ENCODE measurements at places on chromosomes 11 and 22.

- DNase-seq: peak; percentile 82
Measured at GRCh38 chr11:111540114-111540936, at the start of gene LAYN. Gene LAYN, plus strand, starts transcription at chr11:111540720. Its CDS starts 124 bp downstream, at chr11:111540844.

- DNase-seq: no peak
Measured at GRCh38 chr11:70799386-70799785, 401.1 kb downstream of the CTTN start.

DNA sequence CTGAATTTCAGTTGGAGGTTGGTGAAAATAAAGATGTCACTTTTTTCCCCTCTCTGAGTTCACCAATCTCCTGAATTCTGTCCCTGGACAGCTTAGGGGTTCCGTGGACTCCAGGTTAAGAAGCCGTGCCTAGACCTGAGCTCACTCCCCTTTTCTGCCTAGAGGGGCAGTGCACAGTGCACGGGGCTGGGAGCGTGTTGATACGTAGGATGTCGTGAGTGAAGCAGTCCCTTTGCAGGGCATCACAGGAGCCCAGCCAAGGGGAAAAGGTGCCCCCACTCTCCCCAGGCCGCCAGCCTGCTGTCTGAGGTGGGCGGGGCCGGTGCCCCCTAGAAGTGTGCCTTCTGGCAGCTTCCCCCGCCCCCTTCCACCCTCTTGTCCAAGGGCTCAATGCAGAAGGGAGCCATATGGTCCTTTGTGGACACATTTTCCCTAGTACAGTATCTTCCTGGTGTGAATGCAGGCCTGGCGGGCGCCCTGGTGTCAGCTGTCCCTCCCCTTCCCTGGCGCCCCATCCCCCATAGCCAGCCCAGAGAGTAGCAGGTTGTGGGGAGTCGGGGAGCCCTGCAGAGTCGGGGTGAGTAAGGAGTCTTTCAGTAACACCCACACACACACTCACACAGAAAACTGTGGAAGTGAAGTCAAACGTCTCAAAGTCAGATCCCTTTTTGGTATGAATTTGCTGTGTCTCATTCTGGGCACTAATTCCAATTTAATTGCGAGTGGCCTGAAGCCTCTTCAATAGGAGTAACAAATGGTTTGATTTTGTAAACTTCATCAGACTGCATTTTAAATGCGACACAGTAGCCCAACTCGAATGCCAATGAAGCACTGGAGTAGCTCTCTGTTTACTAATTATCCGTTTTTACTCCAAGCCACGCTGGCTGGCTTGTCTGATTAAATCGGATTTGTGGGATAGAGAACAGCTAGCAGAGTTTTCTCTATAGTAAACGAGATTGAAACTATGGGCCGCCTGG is 67.5 kb upstream of the NNMT start:
- DNase-seq: no peak

DNA sequence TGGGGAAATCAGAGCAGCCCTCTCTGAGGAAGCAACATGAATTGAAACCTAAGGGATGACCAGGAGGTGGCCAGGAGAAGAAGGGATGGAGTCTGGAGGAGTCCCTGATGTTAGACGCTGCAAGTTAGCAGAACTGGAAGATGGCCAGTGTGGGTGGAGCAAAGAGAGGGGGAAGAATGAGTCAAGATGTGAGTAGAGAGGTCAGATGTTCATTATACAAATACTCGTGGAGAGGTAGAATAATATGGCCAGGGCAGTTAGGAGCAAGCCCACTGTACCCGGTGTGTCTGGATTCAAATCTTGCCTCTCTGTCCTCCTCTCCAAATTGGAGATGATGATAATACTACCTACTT is 242.0 kb downstream of the TENM4 start:
- no peak for DNase-seq

DNA sequence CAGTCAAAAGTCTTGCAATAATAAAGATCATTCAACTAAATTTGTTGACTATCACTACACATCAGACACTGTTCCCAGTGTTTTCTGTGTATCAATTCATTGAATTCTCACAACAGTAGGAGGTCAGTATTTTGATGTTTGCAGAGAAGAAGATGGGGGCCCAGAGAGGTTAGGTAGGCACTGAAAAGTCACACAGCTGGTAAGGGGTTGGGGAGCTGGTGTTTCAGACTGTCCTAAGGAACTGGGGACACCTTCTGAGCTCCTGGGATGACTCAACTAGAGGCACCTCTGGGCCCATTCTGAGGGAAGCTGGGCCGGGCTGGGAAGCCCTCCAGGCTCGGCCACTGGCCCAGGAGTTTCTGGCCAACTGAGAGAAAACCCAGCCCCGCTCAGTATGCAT is 180.0 kb downstream of the DSCAML1 start:
- DNase-seq: no peak

- DNase-seq: no peak
Measured at GRCh38 chr11:46270684-46271083, 6.8 kb upstream of the CREB3L1 start.

GRCh38 chr11:62671236-62671607 is 251 bp upstream of the UQCC3 start:
- no peak for DNase-seq

DNA sequence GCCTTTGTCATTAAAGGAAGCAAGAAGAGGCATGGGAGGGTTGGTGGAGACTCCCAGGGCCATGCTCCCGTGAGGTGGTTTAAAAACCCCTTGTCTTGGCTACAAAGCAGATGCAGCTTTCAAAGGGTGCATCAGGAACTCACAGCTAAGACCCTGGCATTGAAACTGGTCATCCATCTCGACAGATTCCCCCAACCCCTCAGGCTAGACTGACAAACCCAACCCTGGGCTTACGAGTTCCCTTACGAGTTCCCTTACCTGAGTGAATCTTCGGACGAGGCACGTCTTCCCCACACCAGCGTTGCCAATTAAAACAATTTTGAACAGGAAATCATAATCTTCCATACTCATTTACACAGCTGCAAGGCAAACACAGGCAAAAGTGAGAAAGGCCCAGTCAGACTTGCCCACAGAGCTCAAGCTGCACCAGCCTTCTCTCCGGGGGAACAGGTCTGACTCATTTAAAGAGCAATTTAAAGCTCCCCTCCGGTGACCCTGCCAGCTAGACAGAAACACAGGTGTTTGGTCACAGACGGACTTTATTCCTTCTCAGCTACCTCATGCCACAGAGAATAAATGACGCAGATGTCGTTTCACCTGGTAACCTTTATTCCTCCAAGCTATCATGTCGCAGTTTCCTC is 74.6 kb downstream of the RAB30 start:
- no peak for DNase-seq

GRCh38 chr11:86891036-86891435 is 64.2 kb downstream of the FZD4 start:
- no peak for DNase-seq

DNA sequence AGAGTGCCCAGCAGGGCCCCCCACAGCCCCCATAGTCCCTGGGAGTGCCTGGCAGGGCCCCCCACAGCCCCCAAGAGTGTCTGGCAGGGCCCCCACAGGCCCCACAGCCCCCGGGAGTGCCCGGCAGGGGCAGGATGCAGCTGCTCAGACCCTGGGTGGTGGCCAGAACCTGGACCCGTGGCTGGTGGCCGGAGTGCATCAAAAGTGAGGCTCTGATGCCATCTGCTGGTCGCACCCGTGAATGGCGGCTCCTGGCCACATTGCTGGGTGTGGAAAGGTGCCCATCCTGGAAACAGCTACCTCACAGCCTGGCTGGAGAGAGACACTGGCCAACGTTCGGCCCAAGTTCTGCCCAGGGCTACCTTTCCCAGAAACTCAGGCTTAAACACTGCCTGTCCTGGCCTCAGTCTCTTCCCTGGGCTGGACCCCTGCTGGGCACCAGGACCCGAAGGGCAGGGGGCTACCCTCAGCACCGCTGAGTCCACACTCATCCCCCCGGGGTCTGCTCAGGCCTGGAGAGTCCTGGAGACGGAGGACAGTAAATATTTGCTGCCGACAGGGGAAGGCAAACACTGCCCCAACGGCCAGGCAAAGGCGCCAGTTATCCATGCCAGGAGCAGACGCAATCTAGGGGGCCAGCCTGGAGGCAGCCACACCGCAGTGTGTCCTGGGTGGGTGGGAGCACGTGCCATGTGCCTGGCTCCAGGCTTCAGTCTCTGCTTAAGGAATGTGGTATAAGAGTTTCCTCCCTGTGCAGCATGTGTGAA is 4.4 kb downstream of the INS start:
- peak; percentile 16 for DNase-seq
